ENCODE measurements at places on chromosomes 12 and 14.

DNA sequence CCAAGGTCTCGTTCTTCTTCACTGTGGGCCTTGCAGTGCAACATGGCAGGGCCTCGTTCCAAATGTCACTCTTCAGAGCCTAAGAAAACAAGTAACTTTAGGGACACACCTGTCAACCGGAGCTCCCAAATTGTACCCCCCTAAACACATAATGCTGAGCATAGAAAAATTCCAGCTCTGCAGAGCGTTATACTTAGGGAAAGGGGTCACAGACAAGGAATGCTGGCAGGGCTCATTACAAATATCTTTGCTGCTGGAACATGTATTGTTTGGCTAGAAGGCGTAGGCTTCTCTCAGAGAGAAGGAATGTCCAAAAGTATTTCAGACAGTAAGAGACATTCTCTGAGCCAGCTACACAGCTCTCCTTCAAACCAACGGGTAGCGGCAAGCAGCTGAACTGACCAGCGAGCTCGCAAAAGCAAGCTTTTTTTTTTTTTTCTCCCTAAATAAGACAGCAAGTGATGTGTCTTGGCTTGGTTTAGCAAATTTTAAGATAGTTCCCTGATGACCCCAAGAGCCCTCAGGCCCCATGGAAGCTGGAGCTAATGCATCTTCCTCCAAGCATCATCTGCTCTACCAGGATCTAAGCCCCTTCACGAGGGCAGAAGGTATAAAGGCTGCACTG, 24.5 kb downstream of the SSH1 start:
- no peak for DNase-seq

DNA sequence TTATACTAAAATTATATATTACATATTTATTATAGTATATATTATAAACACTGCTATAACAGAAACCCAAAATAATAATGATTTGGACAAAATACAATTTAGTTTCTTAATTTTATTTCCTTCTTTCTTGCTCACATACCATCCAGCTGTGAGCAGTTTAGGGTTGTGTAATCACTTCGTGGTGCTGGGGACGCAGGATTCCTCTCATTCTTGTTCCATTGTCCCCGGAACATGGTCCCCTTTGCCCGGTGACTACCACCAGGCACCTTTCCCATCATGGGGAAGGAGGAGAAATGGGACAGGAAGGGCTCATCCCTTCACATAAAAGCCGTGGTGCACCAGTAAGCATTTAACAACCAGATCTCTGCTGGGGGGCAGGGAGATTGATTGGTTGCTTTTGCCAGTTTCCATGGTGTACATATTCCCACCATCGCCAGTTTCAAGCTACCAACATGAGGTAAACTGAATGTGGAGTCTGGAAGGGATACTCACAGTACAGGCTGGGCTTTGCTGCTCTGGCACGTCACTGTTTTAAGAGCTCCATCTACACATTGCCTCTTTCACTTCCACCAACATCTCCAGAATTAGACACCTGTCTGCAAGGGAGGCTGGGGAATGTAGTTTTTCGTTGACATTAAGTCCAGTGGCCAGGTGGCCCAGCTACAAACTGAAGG, 191.5 kb downstream of the TMEM132C start:
- DNase-seq: no peak

GRCh38 chr14:103123634-103124500, 606 bp downstream of the TNFAIP2 start:
- no peak for DNase-seq

DNA sequence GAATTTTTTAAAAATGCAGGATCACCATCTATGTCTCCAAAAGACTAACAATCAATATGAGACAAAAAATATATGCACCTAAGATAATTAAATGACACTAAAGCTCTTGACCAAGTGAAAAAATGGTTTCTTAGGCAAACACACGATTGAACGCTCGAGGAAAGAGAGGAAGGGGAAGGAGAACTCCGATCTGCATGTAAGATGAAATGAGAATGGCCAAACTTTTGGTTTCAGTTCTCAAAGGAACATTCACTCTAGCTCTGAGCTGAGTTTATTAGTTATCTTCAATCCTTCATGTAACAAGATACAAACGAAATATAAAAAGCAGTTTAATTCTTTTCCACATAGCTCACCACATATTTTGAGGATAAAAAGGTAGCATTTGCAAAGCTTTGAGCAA, 2.8 kb downstream of the DYRK4 start:
- DNase-seq: no peak

GRCh38 chr14:79453276-79453675, 758.0 kb downstream of the DIO2 start:
- no peak for DNase-seq

GRCh38 chr12:72075401-72075800, 136.8 kb downstream of the TPH2 start:
- DNase-seq: no peak

- no peak for DNase-seq
Observed at GRCh38 chr14:50794068-50794645, 36.8 kb downstream of the NIN start.

DNA sequence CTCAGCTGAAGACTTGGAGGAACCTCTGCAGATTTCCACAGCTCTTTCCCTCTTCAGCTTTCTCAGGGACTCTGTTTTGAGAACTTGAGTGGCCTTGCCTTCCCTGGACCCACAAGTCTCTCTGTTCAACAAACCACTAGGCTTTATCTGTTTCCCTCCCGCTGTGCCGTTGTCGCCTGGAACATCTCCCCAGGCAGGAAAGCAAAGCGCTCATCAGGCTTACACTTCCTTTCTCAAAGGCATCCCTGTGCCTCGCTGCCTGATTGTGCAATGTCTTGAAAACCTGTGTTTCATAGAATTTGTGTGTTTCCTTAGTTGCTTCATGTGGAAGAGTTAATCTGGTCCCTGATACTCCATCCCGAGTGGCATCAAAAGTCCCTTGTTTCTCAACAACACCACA, 64.1 kb downstream of the PPM1A start:
- no peak for DNase-seq

Measured in activated CD4-positive, alpha-beta T cell treated with anti-CD3 and anti-CD28 coated beads, Interleukin-2, amount 50 U/mL, for 24 hours (primary cell).